Activated CD8-positive, alpha-beta memory T cell treated with anti-CD3 and anti-CD28 coated beads, Interleukin-2, amount 10 ng/mL, durations not matched to agents 7 days and 5 days (primary cell): ENCODE measurements at places on chromosomes 16 and 17.

- DNase-seq = no peak
Measured at GRCh38 chr17:41131979-41132378, 8.0 kb upstream of the KRTAP4-12 start.

- DNase-seq = peak; percentile 71
Measured at GRCh38 chr16:67428146-67428731, 2.7 kb upstream of the HSD11B2 start.

DNA sequence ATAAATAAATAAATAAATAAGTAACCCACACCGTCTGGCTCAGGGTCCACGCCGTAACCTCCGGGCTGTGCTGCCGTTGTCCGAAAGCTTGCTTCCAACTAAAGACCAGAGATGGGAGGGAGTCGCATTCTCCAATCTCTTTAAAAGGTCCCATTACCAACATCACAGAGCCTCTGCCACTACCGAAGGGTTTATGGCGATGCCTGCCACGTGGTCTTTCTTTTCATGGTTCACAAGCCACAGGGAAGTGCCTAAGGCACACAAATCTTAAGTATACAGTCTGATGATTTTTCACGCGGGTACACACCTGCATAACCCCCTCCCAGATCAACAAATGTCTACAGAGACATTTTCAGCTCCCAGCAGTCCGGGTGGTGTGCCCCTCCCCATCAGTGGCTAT, 1.4 kb downstream of the COTL1 start:
- DNase-seq = no peak

DNA sequence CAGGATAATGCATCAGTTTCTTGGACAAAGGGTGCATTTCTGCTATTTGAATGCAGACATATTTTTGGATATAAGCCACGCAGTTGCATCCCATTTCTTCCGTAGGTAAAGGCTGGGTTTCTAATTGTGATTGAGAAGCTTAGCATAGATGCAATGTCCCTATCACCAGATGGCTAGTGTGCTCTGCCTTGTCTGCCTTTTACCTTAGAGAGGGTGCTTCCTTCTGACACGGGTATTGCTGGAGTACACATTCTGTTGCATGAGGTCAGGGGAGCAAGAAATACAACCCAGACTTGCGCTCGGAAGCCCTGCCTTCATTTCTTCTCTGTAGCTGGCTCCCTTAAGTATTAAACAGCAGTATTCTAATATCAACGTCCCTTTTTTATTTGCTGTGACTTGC, 337.4 kb downstream of the WWOX start:
- no peak for DNase-seq

DNA sequence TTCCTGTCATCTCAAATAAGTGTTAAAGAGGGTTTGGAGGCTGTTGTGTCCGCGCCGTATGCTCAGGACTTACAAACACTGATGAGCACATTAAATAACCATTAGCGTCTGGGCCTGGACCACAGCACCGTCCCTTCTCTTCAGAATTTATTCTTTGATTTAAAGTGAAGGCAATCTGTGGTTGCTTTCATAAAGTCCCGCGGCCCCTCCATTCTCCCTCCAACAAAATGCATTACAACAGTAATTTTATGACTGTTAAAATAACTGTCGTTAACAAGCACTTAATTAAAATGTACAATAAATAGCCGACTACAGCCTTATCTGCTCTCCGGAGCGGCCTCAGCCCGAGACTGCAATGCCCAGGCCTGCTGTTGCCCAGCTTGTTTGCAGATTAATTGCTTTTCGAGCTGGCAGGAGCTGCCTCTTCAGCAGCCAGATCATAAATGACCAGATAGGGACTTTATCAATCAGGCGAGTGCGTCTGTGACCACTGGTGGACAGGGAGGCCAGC, 30.6 kb upstream of the IRX3 start:
- DNase-seq = no peak

DNA sequence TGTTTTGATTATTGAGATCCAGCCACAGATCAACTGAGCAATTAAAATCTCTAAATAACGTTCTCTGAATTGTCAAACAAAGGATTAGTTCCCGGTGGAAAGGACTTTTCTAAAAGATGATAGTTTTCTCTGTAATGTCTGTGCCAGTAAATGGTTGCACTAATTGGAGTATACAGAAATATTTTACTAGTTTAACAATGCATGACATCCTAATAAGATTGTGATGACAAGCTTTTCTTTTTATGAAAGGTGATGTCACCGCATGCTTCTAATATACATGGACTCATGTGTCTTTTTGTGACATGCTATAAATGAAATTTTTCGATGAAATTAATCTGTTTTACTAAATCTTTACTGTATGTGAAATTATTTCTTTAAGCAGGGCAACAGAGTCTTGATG, 211.1 kb downstream of the IRX3 start:
- DNase-seq = no peak

GRCh38 chr17:41680426-41681040, 8.2 kb upstream of the EIF1 start:
- DNase-seq = no peak

GRCh38 chr16:50444526-50444925, 75.7 kb upstream of the BRD7 start:
- no peak for DNase-seq

DNA sequence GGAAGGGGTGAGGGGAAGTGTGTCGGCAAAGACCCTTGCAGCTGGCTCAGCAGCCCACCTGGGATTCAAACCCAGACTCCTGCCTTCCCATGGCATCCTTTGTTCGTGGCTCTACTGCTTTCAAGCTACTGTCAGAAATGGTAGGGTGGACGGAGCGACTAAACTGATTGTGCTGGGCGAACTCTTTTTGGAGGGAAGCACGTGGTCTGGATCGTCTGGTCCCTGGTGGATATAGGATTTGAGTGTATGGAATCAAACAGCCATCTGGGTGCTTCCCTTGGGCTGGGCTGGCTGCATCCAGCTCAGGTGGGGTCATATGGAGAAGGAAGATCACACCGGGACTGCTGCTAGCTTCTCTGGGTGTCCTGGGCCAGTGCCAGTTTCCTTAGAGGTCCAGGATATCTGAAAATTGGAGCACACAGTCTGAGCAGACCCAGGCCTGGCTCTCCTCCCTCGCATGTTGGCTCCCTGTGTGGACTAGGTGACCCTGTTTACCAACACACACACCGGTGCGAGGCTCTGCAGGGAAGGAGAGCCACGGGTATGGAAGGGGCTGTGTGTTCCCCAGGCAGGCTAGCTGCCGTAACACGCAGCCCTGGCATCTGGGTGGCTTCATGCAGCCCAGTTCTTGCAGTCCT, 8.6 kb downstream of the CMIP start:
- no peak for DNase-seq

DNA sequence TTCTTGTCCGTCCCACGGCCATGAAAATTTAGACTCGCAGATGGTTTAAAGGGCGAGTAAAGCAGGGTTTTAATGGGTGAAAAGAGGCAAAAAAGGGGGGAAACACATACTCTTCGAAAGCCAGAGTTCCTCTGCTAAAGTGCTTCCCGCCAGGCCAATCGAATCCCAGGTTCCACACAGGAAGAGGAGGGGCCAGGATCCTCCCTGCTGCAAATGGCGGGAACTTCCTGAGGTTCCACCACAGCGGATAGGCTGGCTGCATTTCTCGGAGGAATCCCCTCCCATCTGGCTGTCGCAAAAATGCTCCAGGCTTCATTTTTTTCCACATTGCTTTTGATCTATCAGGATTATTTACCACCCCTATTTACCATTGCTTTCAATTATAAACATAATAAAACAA, 670.1 kb upstream of the CA10 start:
- DNase-seq = no peak

DNA sequence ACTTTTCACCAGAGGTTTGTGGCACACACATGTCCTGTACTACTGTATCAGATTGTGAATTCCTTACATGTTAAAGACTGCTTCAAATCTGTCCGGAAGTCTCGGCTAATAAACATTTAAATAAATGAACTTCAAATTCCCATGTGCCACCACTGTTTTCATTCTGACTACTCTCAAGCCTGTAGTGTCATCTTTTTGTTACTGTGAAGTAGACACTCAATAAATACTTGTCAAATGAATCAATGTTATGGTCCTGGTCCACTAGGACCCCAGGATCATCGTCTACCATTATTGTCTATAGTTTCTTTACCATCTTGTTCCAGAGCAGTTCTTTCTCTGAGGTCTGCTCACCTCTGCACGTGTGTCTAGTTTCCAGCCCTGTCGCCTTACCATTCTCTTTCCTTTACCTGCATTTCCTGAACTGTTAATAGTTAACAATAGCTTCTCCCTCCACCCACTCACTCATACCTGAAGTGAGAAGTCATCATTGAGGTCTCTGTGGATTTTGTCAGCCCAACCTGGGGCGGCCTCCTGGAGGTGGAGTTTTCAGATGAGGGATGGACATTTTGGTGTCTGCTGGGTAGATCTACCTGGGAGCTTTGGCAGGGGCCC, 333.0 kb downstream of the SEC14L1 start:
- peak; percentile 67 for DNase-seq

DNA sequence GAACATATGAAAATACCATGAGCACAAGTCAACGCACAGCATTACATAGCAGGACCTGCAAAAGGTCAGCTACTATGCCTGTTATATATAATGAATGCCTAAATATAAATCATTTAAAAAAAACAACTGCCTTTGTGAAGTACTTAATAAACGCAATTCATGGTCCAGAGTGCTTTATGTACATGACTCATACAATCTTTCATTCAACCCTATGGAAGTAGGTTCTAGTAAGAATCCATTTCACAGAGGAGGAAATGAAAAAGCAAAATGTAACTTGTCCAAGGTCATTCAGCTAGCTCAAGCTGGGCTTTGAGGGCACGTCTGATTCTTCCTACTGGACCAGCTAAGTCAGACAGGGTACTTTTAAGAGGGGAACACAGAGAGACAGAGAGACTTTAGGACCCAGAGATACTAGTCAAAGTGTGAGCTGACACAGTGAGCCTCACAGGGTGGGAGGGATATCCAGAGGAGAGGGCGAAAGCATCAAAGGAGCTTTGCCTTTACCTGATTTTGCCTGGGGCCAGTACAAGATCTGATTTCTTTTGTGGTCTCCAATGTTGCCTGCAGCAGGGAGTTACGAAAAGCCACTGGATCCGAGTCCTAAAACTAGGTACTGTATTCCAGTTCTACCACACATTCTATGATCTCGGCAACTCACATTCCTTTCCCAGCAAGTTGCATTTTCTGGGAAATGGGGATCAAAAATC, 83.4 kb upstream of the ZFHX3 start:
- DNase-seq = no peak

DNA sequence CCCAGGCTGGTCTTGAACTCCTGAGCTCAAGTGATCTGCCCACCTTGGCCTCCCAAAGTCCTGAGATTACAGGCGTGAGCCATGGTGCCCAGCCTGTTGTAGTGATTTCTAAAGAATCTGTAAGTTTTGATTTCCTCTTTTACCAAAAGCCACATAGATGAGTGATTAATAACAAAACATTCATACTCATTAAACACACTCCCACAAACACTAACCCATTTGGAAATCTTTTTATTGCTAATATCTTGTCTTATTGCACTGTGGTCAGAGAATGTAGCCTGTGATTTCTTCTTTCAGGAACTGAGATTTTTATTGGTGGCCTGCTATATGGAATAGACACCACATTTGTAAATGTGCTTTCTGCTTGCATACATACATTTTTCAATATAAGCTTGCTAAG, 31.6 kb downstream of the MYH10 start:
- no peak for DNase-seq

DNA sequence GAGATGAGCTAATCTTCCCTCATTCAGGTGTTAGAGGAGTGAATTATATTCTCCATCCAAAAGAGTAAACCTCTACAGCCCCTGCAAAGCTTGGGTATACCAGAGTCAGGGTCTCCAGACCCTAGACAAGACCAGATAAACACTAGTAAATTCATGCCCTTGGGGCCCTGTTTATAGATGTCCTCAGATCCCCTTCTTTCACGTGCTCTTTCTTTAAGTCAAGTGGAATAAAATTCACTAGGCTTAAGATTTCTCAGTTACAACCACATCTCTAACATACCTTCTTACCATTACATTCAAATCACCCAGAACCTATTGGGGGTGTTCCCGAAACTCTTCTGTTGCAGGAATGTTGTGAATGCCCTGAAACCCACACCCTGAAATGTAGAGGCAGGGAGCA, 2.2 kb upstream of the C17orf58 start:
- DNase-seq = no peak

- DNase-seq = peak; percentile 55
Measured at GRCh38 chr17:32483451-32484019, 3.3 kb upstream of the CDK5R1 start.

DNA sequence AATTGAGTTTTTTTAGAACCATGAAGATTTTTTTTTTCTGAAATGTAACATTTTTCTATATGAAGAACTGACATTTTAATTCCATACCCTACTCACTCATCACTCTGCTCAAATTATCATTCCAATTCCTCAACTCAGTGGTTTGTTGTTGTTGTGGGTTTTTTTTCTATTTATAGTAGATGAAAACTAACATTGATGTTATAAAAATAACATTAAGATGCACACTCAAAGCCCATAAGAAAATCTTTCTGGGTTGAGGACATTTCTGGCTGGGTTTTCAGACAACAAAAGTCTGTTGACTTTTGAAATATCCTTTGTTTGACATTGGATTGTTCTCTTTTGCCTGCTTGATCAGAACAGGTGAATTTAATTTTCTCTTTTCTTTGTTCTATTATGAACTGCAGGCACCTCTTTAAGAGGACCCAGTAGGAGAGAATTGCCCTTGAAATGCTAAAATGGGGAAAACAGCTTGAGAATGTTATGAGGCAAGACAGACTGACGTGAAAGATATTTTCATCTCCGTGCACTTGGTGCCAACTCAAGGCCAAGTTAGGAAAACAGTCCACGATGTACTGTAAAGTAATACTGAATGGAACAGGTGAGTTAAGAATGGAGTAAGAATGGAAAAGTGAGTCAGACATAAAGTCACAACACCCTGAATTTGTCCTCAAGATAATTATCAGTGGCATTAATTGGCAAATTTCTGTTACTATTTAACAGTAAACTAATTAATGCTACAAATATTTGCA, 16.1 kb upstream of the ABCA5 start:
- no peak for DNase-seq

- DNase-seq = no peak
Measured at GRCh38 chr17:64378890-64379354, 11.7 kb downstream of the PECAM1 start.

DNA sequence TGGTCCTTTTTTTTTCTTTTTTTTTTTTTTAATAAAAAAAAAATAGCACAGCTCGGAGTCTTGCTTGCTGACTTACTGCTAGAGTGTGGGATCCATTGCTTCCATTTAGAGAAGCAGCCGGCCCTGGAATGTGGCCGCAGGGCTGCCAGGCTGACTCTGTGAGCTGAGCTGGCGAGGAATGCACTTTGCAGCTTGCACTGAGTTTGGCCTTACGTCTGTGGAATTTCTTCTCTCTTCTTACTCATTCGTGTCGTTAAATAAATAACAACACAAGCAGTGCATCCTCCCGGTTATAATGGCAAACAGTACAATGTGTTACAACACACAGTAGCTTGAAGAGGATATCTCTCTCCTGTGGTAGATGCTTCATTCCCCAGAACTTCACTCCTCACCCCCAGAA, 69.2 kb downstream of the PRKCB start:
- no peak for DNase-seq

- no peak for DNase-seq
Measured at GRCh38 chr17:73284906-73285602, 23.4 kb upstream of the CPSF4L start.
